Effector memory CD4-positive, alpha-beta T cell (primary cell): ENCODE measurements at places on chromosomes 5 and 9.
A peak's percentile ranks its signal among the peaks of the same experiment; 100 is the strongest.

DNA sequence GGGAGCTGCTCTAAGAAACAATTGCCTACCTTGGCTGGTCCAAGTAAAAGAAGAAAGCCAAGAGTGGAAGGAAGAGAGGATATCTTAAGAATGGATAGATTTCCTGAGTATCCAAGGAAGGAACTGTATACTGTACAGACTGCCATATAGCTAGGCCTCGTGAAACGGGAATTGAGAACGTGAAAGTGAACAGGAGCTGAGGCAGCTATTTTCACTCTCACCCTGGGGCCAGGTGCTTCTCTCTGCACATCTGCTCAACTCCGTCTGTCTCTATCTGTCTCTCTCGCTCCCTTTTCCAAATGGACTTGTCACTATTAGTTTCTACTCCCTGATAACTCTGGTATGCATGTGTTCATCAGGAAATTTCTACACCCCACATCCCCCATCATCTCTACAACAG is 35.9 kb upstream of the TESK1 start:
- DNase-seq = no peak

- DNase-seq = peak; percentile 21
These were observed 786 bp upstream of the NTNG2 start for GRCh38 chr9:132160802-132161742.

DNA sequence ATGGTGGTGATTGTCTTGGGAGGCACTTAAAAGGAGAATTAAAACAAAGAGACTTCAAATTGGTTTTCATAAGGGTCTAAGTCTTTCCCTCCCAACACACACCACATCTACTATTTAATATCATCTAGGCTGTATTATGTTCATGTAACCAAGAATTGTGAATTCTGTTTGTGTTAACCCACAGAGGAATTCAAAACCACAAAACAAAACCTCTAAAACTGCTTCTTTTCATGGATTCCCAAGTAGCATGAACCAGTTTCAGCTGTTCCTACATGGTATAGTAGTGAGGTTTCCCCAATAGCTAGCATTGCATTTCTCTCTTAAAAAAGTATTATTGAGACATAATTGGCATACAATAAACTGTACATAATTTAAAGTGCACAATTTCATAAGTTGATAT is 283.8 kb downstream of the CD180 start:
- DNase-seq = no peak

DNA sequence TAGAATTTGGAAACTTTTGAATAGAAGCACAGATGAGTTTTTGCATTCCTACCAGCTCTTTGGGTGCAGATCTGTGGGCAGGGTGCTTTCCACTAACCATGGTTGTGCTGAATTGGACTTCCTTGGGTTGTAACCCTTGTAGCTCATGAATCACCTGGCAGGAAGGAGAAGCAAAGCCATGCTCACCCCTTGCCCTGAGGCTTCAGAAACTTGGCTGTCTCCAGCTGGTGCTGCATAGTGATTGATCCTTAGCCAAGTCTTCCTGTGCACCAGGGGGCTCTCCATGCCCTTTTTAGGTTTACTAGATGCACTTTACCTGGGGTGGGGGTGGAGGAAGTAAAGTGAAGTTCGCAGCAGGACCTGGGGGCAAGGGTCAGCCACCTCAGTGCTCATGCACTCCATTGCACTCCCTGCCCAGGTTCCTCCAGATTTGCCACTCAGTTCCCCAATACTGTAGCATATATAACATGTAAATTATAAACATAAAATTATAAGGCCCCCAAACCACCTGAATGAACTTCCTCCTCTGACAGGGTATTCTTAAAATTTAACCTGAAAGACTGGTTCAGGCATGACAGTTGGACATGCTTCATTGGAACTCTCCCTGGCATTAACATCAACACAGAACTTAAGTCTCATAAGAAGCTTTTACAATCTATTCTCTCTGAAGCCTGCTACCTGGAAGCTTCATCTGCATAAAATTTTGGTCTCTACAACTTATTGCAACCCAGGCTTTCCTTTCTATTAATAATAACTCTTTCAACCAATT is 25.8 kb upstream of the IFNA14 start:
- no peak for DNase-seq

- DNase-seq = no peak
These were observed 6.0 kb upstream of the NEK6 start for GRCh38 chr9:124251605-124252378.

GRCh38 chr9:122791872-122792669 is 3.3 kb downstream of the OR5C1 start:
- no peak for DNase-seq
